ENCODE measurements at places on chromosomes 7 and 10.

DNA sequence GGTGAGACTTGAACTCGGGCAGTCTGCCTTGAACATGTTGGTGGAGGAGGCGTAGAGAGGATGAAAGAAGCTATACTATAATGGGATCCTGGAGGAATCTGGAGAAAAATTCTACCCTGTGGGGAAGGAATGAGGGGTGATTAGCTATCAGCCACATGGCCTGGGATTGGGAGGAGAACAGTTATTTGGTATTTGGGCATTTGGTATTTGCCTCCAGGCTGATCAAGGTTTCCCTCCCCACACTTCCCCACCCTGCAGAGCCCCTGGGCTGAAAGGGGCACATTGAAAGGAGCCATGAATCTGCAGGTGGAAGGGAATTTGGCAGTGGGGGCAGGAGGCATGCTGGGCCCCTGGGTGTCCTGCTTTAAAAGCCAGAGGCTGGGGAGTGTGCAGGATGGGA, 235.3 kb downstream of the INHBA start:
- DNase-seq = no peak

GRCh38 chr7:6278749-6279310, 6.4 kb upstream of the CYTH3 start:
- no peak for DNase-seq

DNA sequence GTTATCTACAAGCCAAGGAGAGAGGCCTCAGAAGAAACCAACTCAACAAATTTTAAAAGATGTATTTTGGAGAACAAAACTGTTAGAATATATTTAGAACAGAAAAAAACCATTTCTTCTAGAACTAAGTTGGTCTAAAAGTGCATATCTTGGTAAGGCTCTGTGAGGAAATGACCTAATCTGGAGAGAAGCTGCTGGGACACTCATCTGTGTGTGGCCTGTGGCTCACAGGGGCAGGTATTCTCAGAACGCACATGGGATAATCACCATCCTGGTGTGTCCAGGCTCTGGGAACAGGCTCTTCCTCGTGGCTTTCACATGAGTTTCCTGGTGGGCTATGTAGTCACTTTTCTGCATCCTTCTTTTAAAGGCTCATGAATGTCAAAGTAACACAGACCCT, 38.1 kb upstream of the PRSS1 start:
- DNase-seq = no peak

- no peak for DNase-seq
These were observed 5.7 kb downstream of the CAV2 start for GRCh38 chr7:116505278-116505677.

- DNase-seq = no peak
These were observed 774 bp downstream of the SEM1 start for GRCh38 chr7:96708872-96709271.

GRCh38 chr10:45219416-45219815, 96.0 kb downstream of the OR13A1 start:
- DNase-seq = no peak

DNA sequence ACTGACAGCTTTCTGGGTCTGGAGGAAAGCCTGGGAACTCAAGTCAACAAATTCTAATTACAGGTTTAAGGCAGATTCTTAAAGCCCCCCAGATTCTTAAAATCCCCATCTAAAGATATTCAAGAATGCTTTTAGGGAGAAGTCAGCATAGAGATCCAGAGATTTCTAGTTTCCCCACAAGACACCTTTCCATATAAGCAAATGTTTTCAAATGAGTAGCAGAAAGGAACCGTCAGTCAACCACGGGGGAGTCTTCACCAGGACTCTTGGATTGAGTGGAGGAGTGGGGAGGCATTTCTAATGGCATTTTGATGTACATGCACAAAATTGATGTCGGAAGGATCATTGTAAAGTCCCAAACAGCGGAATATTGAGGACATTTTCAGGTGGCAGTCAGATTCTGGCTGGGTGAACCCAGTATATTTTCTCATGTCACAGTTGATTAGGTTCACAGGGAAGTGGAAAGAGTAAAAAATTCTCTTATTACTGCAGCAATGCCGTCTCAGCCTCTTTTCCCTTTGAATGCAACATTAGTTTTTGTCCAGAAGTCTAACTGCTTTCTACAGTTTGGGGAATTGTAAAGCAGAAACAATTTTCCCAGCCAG, 191.7 kb upstream of the YAE1 start:
- DNase-seq = no peak

GRCh38 chr7:30977896-30978564, 14.3 kb downstream of the GHRHR start:
- peak; percentile 72 for DNase-seq

DNA sequence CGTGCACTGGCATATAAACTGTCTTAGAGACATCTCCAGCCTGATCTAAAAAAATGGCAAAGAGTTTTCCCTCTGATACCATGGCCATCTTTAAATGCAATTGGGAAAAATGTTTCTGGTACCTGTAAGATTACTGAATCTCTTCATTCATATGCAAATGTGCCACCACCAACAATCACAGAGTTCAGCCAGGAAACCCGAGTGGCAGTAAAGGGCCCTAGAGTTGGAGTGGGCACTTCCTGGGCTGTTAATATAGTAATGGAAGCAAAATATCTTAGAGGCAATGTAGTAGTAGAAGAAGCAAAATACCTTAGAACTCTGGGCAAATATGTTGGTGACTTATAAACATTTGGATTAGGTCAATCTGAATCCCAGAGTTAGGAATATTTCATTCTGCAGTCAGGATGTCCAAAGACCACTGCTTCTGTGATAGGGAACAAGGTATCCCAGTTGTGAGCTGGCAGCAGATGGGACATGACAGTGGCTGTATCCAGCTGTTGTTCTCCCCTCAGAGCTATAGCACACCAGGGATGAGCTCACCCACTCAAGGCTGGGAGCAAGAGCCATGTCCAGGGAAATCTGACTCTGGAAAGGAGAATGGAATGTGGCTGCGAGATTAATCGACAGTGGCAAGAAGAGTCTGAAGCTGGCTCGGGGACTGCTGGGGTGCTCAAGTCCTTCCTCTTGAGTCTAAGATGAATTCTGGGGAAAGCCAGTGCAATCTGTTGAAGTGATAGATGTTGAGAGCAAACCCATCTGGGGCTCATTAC, 332.1 kb downstream of the PHTF2 start:
- DNase-seq = no peak

DNA sequence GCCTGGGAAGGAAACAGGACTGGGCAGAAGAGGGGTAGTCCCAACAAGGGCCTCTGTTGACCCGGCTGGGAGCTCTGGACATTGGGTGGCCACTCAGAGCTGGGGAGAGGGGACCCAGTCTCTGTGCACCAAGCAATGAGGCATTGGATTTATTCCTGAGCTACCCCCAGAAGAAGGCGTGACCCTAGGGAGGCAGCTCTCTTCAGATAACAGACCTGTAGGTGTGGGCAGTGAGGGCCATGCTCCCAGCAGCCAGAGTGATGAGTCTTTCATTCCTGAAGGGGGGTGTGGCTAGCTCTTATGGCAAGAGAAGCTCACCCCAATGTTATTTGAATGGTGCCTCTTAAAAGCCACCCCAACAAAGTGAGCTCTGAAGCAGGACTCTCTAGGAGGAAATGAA, 20.4 kb downstream of the TEX36 start:
- no peak for DNase-seq

GRCh38 chr10:50432211-50433009, 181.1 kb upstream of the ASAH2 start:
- no peak for DNase-seq

- no peak for DNase-seq
These were observed 35.2 kb downstream of the TNRC18 start for GRCh38 chr7:5388273-5388901.

- no peak for DNase-seq
These were observed 51.2 kb downstream of the SP8 start for GRCh38 chr7:20735346-20736065.

DNA sequence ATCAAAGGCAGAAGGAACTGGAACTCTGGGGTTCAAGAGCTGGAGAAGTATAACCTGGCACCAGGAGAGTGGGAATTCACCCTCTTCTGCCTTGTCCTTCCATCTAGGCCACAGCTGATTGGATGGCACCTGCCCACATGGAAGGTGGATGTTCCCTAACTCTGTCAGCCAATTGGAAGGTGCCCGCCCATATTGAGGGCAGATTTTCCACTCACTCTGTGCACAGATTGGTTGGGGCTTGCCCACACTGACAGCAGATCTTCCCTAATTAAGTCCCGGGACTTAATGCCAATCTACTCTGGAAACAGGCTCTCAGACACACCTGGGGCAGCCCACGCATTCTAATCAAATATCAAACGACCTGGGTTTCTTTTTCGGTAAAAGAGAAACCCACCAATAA, 1142.3 kb upstream of the CELF2 start:
- no peak for DNase-seq

DNA sequence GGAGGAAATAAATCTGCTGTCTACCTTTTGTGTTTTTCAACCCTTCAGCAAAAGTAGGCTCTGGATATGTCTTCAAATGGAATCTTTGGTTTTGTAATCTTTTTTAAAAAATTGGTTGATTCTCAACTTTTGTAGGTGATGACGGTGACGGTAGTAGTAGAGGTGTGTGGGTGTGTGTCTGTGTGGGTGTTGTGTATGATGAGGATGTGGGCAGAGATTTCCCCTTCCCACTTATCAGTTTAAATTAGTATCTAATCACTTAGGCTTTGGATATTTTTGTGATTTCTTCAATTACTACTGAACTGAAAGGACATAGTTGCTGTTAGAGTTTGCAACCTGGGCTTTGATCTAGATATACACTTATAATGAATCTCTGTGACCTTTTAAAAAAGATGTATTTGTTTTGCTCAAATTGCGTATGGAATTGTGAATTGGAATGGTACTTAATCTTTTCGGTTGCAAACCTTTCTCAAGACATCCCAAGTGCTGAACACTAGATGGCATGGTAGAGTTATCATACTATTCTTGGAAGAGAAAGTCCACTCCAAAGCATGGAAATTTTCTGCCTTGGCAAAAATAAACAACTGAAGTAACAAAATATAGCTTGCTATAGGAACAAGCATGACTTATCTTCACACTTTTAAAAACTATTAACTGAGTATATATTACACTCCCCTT, 51.9 kb upstream of the A1CF start:
- peak; percentile 60 for DNase-seq

DNA sequence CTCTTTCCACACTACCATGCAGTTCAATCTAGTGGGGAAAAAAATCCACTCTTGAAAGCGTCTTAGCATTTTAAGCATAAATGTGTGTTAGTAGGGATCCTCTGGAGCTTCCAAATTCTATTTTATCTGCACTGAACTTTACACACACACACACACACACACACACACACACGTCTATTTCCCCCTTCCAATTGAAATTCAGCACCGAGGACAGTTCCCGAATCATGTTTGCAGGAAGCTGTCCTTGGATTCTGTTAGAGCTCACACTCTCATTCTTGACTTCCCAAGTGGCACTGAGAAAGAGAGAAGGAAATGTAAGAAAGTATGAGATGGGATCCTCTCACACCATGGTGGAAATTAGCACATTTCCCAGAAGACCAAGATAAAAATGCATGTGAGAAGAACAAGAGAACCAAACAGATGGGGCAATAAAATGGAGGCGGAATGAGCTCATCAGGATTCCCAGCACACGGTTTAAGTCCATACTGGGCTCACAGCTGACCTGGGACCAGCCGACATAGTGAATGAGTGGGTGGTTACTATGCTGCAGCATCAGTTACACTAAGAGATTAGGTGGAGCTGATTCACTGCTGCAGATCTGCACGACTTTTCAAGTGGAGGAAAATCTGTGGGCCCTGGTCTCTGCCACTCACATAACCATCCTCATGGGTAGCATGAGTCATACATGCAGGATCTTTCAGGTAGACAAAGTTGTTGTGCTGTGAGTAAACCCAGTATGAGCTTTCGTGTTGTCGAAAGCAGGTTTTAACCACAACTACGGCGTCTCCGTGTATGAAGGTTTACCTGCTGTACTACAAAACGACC, 3.3 kb upstream of the NPTX2 start:
- peak; percentile 67 for DNase-seq

GRCh38 chr7:123622660-123623386, 21.2 kb downstream of the ASB15 start:
- DNase-seq = peak; percentile 55

- no peak for DNase-seq
These were observed 86.6 kb downstream of the SLC25A13 start for GRCh38 chr7:96235281-96235680.

DNA sequence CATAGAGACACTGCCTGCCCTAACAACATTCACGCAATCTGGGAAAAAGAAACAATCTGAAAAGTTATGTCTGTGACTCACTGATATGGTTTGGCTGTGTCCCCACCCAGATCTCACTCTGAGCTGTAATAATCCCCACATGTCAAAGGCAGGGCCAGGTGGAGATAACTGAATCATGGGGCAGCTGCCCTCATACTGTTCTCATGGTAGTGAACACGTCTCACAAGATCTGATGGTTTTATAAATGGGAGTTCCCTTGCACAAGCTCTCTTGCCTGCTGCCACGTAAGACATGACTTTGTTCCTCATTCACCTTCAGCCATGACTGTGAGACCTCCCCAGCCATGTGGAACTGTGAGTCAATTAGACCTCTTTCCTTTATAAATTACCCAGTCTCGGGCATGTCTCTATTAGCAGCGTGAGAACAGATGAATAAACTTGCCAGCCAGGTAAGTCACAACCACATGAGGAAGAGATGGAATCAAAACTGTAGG, 341.5 kb upstream of the AOAH start:
- DNase-seq = peak; percentile 50

- DNase-seq = no peak
These were observed 162.6 kb upstream of the CDCA7L start for GRCh38 chr7:22108151-22108845.

- DNase-seq = no peak
These were observed 51.9 kb downstream of the AOC1 start for GRCh38 chr7:150904011-150904909.

DNA sequence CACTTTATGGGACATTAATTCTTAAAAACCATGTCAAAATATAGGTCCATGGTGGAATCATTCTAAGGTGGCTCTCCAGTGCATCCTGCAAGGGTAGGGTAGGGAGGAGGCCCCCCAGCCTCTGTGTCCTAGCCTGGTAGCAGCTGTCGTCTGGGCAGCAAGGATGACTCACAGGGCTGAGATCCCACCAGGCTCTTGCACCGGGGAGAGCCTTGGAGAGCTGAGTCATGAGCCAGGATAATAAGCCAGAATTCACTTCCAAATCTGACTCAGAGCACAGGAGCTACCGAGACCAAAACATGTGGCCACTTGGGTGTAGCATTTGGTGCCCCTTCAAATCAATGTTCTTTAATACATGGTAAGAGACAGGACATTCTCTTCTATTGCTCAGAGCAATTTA, 298.5 kb downstream of the NEBL start:
- peak; percentile 54 for DNase-seq

DNA sequence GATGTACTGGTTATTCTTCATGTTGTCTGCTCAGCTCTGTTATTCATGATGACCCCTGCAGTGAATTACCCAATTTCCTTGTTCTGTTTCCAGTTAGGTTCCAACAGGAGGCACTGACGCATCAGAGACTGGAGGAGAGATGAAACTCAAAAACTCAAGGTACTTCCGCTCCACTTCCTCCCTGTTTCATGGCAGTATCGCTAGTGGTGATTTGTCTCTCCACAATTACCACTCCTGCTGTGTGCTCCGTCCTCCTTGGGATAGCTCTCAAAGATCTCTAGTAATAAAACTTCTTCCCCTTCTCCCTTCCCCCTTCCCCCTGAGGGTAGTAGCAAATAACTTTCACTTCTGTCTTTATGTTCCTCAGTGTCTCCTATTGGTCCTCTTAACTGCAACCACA, 107.4 kb upstream of the ABCB5 start:
- DNase-seq = no peak
